ENCODE measurements at places on chromosomes 7 and 10.
A peak's percentile ranks its signal among the peaks of the same experiment; 100 is the strongest.

DNA sequence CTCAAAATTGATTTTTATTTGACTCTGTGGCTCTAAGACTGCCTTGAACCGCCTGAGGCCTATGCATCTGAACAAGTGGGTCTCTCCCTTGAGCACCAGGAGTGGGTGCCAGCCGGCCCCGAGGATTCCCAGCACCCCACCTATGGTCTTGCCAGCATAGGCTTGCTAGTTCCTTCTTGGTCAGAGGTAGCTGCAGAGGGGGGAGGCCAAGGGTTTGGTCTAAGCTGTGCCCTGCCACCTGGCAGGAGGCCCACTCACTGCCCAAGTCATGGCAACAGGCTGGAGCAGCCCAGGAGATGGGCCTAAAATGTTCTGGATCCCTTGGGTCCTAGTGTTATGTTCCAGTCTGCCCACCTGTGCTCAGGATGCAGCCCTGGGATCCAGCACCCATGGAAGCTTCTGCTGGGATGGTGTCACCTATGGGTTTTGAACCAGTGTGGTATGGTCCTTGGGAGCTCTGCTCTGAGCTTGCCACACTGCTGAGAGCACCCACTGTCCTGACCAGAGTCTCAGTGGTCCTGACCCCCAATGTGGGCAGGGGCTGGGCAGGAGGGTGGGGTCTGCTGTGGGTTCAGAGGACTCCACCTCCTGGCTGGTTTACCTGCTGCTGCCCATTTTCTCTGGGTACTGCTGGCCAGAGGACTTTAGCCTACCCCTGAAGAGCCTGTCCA lies 12.6 kb downstream of the YKT6 start:
- no peak for DNase-seq

DNA sequence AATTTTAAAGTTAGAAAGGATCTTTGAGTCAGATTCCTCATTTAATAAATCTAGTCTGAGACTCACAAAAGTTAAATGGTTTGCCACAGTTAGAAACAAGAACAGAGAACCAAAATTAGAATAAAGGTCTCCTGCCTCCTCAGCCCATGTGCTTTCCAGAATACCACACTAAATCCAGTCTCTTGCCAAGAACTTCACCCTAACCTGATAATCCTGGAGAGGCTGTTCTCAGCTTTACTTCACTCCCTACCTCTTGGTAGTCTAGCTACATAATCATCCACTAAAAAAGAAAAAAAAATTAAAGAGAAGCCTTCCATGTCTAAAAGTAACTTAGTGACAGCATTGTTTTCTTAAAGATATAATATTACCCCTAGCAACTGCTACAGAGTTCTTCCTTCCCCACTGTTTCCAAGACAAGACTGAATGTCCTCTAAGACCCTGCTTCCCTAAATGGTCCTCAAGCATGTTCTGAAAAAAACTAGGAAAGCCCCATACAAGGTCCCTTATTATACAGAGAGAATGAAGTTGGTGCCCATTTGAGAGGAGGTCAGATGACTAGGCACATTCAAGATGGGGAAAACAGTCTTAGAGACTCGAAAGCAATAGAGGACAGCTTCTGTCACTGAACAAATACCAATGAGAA lies 56.8 kb downstream of the ZNF438 start:
- DNase-seq: no peak

DNA sequence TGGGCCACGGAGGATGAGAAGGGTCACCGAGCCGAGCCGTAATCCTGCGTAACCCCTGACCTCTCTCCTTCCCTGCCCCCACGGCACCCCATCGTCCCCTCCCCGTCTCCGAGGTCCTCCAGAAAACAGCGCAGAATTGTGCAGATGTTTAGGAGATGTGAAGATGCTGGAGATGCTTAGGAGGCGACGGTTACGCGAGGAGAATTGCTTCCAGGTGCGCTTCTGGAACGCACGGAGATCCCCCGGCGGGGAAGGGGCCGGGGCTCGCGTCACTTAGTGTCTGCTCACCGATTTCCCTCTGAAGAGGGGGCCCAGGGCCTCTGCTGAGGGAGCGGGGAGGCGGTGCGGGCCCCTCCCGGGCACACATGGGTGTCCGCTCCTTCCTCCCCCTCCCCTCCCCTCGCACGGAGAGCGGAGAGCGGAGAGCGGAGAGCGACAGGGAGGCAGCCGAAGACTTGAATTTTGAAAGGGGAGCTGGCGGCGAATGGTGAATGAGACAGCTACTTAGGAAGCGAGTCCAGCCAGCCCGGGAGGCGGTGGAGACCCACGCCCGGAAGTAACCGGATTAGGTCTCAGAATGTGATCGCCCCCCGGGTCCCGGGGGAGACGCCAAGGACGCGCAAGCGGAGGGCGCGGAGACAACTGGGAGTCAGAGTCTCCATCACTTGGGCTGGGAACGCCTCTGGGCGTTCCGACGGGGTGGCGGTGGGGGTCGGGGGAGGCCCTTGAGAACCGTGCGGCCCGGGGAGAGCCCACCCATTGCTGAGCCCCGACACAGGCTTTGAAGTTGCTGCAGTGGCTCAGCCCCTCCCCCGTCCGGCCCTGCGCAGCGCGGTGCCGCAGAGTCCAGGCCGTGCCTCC lies 8.7 kb upstream of the EN2 start:
- no peak for DNase-seq

GRCh38 chr7:47190462-47190861 lies 391.4 kb downstream of the TNS3 start:
- peak; percentile 62 for DNase-seq

DNA sequence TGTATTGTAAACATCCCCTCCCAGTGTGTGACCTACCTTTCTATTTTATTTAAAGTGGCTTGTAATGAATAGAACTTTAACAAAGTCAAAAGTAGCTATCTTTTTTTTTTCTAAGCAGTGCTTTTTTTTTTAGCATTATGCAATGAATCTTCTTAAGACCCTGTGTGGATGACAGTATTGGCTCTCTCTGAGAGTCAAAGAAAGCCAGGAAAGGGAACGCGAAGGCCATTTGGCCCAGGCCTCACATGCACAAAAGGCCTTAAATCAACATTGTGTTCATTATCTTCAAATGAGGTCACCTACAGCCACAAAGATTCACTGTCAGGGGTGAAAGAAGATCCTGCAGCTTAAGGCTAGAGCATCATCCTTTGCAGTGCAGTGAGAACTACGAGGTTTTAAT lies 721.5 kb downstream of the GRID1 start:
- DNase-seq: no peak

DNA sequence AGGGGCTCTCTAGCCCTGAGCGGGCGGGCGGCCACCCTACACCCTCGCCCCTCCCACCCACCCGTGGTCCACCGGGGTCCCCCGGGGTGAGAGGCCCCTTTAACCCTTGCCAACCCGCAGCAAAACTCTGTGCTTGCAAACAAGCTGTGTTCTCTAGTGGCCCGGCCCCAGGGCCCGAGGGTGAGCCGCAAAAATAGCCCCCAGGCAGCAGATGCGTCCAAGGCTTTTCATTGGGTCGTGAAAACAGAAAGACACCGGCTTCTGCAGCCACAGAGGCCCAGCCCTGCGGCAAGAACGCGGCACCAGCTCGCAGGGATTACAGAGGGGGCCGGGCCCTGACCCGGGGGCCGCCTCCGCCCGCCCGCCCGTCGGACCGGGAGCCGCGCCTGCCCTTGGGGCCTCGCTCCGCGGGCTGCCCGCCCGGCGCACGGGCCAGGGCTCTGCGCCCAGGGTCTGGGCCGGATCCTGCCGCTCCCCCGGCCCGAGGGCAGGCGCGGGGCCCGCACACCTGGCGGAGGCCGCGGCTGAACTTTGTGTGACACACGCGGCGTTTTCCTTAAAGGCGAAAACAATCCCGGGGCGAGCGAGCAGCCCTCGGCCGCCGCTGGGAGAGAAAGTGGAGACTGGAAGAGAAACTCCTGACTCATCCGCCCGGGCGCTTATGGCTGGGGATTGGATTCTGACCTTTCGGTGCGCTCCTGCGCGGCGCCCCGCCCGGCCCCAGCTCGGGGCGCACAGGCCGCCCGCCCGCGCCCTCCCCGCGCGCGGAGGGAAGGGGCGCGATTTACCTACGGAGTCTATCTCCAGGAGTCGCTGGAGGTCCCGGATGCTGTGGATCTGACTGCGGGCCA lies 2.8 kb downstream of the PDGFA start:
- no peak for DNase-seq

All from NCI-H1694 (cell line).